ENCODE measurements at places on chromosomes 13 and 19. TPM values are rescaled to one million over a fixed set of nuclear protein-coding genes. Genes with fewer than 3 reads are reported as not detected.

Gene ATXN8OS
- total RNA-seq, result not detected

Gene TEKTIP1
- total RNA-seq, result not detected

Gene VSTM1
- not detected for total RNA-seq

Gene FPR1
- 1.5 TPM for total RNA-seq

Gene FARP1
- 7.7 TPM for total RNA-seq

Gene NFILZ
- total RNA-seq, result not detected
